ENCODE measurements at places on chromosomes 7 and 10. TPM values are rescaled to one million over a fixed set of nuclear protein-coding genes. Genes with fewer than 3 reads are reported as not detected.

- no peak overlapping the region for H3K27ac ChIP-seq
- H3K4me1 ChIP-seq: no peaks in the 10 kb centered on the region
- no peaks in the 10 kb centered on the region for H3K36me3 ChIP-seq
Measured at GRCh38 chr7:64102656-64103400, 57.6 kb downstream of the ZNF727 start.

DNA sequence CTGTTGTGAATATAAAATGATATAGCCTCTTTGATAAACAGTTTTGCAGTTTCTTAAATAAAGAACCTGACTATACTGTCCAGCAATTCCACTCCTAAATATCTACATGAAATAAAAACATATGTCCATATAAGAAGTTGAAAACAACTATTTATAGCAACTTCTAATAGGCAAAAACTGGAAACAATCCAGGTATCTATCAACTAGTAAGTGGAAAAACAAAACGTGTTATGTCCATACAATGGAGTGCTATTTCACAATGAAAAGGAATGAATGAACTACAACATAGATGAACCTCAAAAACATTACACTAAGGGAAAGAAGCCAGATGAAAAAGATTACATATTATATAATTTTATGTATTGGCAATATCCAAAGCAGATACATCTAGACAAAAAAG lies 268.9 kb downstream of the CSTF2T start:
- H3K4me1 ChIP-seq: no peaks in the 10 kb centered on the region
- no peak overlapping the region for H3K27ac ChIP-seq
- DNase-seq: no peak
- H3K36me3 ChIP-seq: no peaks in the 10 kb centered on the region
- no peak overlapping the region for H3K4me3 ChIP-seq
- no peaks in the 10 kb centered on the region for H3K27me3 ChIP-seq

- no peak overlapping the region for H3K27ac ChIP-seq
- no peak for DNase-seq
- no peak overlapping the region for H3K4me3 ChIP-seq
- no peaks in the 10 kb centered on the region for H3K27me3 ChIP-seq
Measured at GRCh38 chr10:103736763-103737162, 118.6 kb downstream of the SH3PXD2A start.

GRCh38 chr10:46234431-46235060 lies 52.3 kb upstream of the ANTXRL start:
- no peak overlapping the region for H3K4me3 ChIP-seq
- H3K4me1 ChIP-seq: no peaks in the 10 kb centered on the region
- H3K36me3 ChIP-seq: no peaks in the 10 kb centered on the region
- no peak overlapping the region for H3K27ac ChIP-seq
- H3K27me3 ChIP-seq: no peaks in the 10 kb centered on the region
- DNase-seq: no peak

GRCh38 chr7:128895320-128895719 lies 15.2 kb downstream of the KCP start:
- no peak for DNase-seq
- no peaks in the 10 kb centered on the region for H3K4me1 ChIP-seq
- H3K4me3 ChIP-seq: no peak overlapping the region
- no peak overlapping the region for H3K27ac ChIP-seq
- H3K27me3 ChIP-seq: peaks cover 5% of the 10 kb centered on the region

- no peaks in the 10 kb centered on the region for H3K36me3 ChIP-seq
- no peak overlapping the region for H3K4me3 ChIP-seq
- H3K4me1 ChIP-seq: peaks cover 35% of the 10 kb centered on the region
- H3K27ac ChIP-seq: no peak overlapping the region
Measured at GRCh38 chr10:112838784-112839481, 111.1 kb upstream of the TCF7L2 start.

DNA sequence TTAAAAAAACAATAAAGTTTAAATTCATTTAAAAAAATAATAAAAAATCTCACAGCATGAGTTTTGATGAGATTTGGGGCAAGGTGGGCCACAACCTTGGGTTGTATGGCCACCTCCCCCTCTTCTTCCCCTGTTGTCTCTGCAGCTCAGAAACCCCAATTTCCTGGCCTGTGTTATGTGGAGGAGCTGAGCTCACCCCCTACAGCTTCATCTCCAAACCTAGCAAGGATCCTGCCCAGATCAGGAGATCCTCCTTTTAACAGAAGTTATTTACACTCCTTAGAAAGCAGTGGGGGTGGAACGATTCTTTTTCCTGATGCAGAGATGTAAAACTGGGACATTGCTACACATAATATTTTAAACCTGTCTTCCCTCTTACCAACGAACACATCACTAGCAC lies 6.9 kb upstream of the SH2D4B start:
- DNase-seq: no peak
- no peaks in the 10 kb centered on the region for H3K4me1 ChIP-seq
- H3K4me3 ChIP-seq: no peak overlapping the region
- H3K36me3 ChIP-seq: no peaks in the 10 kb centered on the region

DNA sequence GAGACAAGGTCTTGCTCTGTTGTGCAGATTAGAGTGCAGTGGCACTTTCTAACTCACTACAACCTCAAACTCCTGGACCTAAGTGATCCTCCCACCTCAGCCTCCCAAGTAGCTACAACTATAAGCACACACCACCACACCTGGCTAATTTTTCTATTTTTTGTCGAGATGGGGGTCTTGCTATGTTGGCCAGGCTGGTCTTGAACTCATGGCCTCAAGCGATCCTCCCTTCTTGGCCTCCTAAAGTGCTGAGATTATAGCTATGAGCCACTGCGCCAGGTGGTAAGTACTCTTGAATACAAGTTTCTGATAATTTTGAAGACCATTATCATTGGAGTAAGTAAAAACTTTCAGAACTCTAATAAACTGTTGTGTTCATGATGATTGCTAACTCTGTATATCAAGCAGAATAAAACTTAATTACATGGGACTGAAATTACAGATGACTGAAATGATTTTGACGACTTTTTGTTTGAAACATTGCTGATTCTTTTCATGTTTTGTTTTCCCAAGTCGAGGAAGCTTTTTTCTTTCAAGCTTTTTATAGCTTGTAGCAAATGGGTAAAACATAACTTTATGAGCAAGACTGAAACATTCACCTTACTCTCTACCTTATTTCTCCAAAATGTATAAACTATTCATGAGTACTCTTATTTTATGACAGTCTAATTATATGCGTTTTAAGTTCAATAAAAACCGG lies 14.6 kb downstream of the LARP4B start:
- no peak overlapping the region for H3K4me3 ChIP-seq
- no peak for DNase-seq
- H3K27ac ChIP-seq: peak overlapping the region; percentile 18
- peaks cover 8% of the 10 kb centered on the region for H3K4me1 ChIP-seq
- H3K36me3 ChIP-seq: no peaks in the 10 kb centered on the region

DNA sequence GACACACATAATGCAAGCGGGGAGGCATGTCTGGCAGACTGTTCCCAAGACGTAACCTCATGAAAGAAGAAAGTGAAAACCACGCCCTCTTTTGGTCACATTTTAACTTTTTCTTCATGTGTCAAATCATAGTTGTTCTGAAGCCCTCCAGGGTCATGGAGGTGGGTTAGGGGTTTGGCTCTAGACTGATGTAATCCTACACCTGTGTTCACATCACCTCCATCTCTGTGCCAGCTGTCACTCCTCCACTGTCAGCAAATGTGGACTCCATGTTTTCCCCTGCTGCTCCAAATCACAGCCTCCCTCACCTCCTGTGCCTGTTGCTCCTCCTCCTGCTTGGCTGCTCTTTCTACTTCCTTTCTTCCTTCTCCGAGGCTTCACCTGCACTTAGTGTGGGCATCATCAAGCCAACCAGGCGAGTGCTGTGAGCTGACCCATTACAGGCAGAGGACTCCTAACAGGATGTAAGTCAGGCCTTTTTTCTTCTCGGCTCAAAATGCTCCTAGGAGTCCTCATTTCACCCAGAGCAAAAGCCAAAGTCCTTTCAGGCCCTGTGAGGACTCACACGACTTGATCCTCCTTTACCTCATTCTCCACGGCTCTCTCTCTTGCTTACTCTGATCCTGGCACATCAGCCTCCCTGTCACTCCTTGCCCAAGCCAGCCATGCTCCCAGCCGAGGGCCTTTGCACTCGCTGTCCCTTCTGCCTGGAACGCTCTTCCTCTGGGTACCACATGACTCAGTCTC lies 66.4 kb upstream of the IFRD1 start:
- no peaks in the 10 kb centered on the region for H3K36me3 ChIP-seq
- H3K27ac ChIP-seq: no peak overlapping the region
- H3K4me1 ChIP-seq: no peaks in the 10 kb centered on the region
- DNase-seq: no peak
- no peaks in the 10 kb centered on the region for H3K27me3 ChIP-seq

GRCh38 chr7:124722292-124722691 lies 43.3 kb downstream of the GPR37 start:
- H3K4me1 ChIP-seq: no peaks in the 10 kb centered on the region
- no peaks in the 10 kb centered on the region for H3K27me3 ChIP-seq
- DNase-seq: no peak
- no peaks in the 10 kb centered on the region for H3K36me3 ChIP-seq
- no peak overlapping the region for H3K27ac ChIP-seq

DNA sequence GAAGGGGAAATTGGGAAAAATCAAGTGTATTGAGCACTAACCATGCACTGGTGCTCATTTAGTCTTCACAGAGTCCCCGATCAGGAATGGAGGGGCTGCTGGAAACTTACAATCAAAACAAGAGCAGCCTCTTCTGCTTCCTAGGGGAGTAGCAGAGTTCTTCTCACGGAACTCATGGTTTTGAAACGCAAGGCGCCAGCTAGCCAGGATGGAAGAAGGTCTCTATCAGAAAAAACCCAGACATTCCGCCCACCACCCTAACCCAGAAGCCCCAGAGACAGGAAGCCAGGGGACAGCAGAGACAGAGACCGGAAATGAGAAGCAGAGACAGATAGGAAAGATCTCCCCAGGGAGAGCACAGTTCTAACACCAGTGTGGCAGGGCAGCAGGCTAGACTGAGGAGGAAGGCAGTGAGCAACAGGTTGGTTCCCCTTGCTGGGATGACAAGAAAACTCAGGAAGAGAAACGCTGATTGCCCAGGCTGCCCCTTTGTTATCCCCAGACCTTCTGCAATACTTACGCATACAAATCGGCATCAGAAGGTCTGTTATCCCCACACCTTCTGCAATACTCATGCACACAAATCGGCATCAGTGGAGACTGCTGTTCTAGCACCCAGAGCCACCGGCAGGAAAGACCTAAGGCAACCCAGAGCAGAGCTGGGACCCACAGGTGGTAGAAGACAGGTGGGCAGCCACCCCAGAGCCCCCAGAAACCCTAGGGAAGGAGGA lies 99.2 kb downstream of the CPXM2 start:
- no peak overlapping the region for H3K4me3 ChIP-seq
- H3K36me3 ChIP-seq: no peaks in the 10 kb centered on the region
- H3K27me3 ChIP-seq: peaks cover 3% of the 10 kb centered on the region
- no peak for DNase-seq
- H3K4me1 ChIP-seq: no peaks in the 10 kb centered on the region

DNA sequence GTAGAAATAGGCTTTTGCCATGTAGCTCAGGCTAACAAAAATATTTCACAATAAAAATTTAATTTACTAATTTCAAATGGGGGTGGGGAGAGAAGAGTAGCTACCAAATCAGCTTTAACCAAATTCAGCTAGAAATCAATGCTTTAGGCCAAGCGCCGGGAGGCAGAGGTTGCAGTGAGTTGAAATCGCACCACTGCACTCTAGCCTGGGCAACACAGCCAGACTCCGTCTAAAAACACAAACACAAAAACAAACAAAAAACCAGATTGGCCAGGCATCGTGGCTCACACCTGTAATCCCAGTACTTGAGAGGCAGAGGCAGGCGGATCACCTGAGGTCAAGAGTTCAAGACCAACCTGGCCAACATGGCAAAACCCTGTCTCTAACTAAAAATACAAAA lies 9.4 kb downstream of the UBE2H start:
- peaks cover 14% of the 10 kb centered on the region for H3K4me1 ChIP-seq
- H3K4me3 ChIP-seq: no peak overlapping the region

- no peak overlapping the region for H3K4me3 ChIP-seq
- no peaks in the 10 kb centered on the region for H3K36me3 ChIP-seq
- no peak overlapping the region for H3K27ac ChIP-seq
- DNase-seq: no peak
- no peaks in the 10 kb centered on the region for H3K27me3 ChIP-seq
Measured at GRCh38 chr7:55488216-55488615, 84.1 kb downstream of the VOPP1 start.

GRCh38 chr7:101542527-101543241 lies 86.4 kb downstream of the MYL10 start:
- H3K4me3 ChIP-seq: no peak overlapping the region
- no peak overlapping the region for H3K27ac ChIP-seq
- no peaks in the 10 kb centered on the region for H3K4me1 ChIP-seq
- peak; percentile 85 for DNase-seq
- H3K27me3 ChIP-seq: no peaks in the 10 kb centered on the region
- no peaks in the 10 kb centered on the region for H3K36me3 ChIP-seq

DNA sequence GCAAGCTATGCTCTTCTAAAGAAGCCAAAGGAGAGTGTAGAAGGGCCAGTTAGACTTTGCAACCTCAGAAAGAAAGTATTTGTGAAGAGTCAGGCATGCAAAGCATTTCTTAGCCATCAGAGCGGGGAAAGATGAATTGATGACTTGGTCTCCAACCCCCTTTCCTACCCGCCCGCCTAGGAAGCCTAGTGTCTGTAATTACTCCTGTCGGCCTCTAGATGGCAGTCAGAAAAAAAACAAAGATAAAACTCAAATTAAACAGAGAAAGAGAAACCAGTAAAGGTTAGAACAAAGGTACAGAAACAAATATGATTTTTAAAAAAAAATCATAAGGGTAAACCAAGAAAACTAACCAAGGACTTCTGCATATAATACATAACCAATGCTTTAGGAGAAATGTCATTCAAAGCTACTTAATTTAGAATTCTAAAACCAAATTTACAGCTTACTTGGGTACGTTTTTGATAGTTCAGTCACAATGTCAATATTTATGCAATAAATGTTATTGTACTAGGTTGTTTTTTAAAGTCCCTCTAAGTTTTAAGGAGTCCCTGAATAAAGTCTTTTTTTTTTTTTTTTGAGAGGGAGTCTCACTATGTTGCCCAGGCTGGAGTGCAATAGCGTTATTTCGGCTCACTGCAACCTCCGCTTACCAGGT lies 97.6 kb downstream of the LYZL1 start:
- H3K36me3 ChIP-seq: no peaks in the 10 kb centered on the region
- no peak overlapping the region for H3K27ac ChIP-seq
- H3K27me3 ChIP-seq: no peaks in the 10 kb centered on the region
- no peaks in the 10 kb centered on the region for H3K4me1 ChIP-seq
- no peak overlapping the region for H3K4me3 ChIP-seq

The GSAP gene
- total RNA-seq: 16.3 TPM

The IGFBP1 gene
- total RNA-seq: 20.4 TPM

The BET1 gene
- total RNA-seq: 50.9 TPM

The AS3MT gene
- total RNA-seq: 9.1 TPM

The NPC1L1 gene
- 20.6 TPM for total RNA-seq

The HTRA1 gene
- total RNA-seq: 87.1 TPM

The GNAT3 gene
- not detected for total RNA-seq

The CRYGN gene
- total RNA-seq: not detected

The TMEM225B gene
- 0.24 TPM for total RNA-seq

The MBL2 gene
- 1.1 TPM for total RNA-seq

The PRF1 gene
- total RNA-seq: not detected

The ZNF365 gene
- 0.93 TPM for total RNA-seq

Data from hepatocyte (in vitro differentiated cells).